Fibroblast of the aortic adventitia (primary cell): ENCODE measurements at places on chromosomes 7 and 10. TPM values are rescaled to one million over a fixed set of nuclear protein-coding genes. Genes with fewer than 3 reads are reported as not detected.

PALD1 gene
- total RNA-seq, result 0.16 and 0.18 TPM in 2 replicates

DLX5 gene
- not detected in 2 replicates for total RNA-seq

ZNF117 gene
- 5.1 and 7.9 TPM in 2 replicates for total RNA-seq

DNA sequence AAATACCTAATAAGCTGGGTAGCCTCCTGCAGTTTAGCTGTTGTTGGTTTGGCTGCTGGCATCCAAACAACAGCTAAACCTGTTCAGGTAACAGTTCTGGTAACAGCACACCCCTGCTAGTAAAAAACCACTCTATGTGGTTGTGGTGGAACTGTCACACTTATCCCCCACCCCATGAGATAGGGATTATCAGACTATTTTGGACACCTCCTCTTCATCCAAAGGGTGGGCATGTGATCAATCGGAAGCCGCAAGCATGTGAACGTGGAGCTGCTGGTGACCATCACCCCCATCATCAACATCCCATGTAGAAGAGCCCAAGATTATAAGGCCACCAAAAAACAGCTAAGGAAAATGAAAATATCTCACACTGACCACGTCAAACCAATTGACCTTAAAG, 2.5 kb downstream of the MTPAP start:
- no peak for DNase-seq

- DNase-seq, result no peak
Measured at GRCh38 chr7:100966542-100967291, 2.6 kb upstream of the MUC12 start.

DNA sequence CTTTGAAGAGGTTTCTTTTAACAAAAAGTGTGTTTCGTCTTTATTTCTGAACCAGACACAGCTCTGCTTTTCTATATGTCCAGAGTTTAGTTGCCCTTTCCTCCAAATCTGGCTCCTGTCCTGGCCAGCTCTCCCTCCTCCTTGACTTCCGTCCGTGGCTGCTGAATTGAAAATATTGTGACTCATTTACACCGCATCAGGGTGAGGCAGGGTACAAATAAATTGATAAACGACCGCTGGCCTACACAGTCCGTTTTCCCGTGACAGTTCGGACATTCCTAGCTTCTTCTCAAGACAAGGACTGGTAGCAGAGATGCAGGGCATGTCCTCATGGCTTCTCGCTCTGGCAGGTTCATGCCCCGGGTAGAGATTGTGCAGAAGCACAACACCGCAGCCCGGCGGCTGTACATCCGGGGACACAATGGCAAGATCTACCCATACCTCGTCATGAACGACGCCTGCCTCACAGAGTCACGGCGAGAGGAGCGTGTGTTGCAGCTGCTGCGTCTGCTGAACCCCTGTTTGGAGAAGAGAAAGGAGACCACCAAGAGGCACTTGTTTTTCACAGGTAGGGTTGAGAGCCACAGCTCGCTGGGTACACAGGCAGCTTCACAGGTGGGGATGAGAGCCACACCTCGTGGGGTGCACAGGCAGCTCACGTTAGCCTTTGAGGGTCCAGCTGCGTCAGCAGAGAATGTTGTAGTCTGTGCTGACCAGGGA, 126.6 kb downstream of the TRRAP start:
- DNase-seq, result no peak

- DNase-seq, result no peak
Measured at GRCh38 chr7:601595-602340, 82.1 kb upstream of the PDGFA start.
